ENCODE measurements at places on chromosomes 3 and 15.

DNA sequence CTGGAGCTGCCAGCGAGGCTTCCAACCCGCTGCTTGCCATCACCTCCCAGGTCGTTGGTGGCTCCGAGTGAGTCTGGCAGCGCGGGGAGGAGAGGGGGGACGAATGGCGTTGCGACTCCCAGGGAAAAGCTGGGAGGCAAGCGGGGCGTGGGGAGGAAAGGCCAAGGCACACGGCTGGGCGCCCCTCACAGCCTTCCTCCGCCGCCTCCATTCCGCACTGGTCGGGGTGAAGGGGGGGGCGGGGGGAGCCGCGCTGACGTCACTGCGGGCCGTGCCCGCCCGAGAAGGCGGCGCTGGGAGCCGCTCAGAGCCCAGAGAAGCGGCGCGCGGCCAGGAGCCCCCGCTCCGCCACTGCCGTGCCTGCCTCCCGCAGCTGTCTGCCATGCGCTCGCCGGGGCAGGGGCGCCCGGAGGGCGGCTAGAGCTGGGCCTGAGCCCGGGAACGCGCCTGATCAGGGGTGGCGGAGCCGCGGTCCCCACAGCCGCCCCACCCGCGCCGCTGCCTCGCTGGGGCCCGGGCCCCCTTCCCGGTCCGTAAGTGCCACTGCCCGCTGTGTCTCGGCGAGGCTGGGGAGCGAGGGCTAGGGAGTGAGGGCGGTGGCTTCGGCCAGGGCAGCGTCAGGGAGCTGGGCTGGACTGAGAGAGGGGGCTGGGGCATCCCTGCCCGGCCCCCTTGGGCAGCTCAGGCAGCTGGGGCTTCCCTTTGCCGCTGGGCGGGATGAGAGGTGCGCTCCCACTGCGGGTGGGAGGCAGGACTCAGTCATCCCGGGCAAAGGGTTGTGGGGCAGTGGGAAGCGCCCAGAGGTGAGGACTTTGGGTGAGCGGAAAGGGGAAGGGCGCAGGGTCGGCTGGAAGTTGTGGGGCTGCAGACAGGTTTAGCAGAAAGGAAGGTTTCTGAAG is 27.8 kb upstream of the POLG start:
- no peak for DNase-seq

DNA sequence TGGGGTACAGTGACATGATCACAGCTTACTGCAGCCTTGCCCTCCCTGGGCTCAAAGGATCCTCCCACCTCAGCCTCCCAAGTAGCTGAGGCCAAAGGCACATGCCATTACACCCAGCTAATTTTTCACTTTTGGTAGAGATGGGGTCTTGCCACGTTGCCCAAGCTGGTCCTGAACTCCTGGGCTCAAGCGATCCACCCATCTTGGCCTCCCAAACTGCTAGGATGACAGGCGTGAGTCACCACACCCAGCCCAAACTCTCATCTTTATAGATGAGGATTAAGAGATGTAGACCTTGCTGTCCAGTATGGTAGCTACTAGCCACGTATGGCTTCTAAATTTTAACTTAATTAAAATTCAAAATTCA is 4.4 kb upstream of the ABHD5 start:
- no peak for DNase-seq

- DNase-seq: peak; percentile 93
Measured at GRCh38 chr15:39140060-39140604, 440.7 kb upstream of the THBS1 start.

DNA sequence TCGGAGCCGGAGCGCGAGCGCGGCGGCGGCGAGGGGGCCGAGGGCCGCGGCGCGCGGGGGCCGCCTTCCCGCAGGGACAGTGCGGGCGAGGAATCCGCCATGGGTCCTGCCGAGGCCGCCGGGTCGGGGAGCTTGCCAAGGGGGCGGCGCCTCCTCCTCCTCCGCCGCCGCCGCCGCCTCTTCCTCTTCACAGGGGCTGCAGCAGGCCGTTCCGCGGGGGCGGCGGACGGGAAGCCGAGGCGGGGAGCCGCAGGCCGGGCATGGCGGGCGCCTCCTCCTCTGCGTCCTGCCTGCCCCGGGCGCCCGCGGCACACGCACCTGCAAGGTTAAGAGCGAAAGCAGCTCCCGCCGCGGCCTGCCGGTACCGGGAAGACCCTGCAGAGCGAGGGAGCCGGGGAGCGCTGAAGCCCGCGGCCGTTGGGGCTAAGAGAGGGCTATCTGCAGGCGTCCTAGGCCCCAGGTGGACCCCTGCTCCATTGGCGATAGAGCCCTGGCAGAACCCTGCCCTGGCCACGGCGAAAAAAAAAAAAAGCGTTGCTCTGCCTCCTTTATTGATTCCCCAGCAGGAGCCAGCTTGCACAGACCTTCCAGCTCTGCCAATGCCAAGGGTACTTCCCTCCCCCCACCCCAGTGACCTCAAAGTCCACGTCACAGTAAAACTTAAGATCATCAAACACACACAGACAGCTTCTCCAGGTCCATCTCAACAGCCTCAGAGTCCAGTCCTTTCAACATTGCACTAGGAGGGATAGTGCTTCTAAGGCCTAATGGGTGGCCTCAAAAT is at the start of gene LYSMD2:
LYSMD2 (minus strand) TSS at position 134 of the 784 bp plus-strand sequence; CDS start at position 101, 33 bp downstream.
- DNase-seq: peak; percentile 46

- DNase-seq: no peak
Measured at GRCh38 chr3:45366290-45366689, 22.1 kb upstream of the LARS2 start.

GRCh38 chr3:123993818-123994217 is 1.9 kb upstream of the ROPN1 start:
- no peak for DNase-seq

DNA sequence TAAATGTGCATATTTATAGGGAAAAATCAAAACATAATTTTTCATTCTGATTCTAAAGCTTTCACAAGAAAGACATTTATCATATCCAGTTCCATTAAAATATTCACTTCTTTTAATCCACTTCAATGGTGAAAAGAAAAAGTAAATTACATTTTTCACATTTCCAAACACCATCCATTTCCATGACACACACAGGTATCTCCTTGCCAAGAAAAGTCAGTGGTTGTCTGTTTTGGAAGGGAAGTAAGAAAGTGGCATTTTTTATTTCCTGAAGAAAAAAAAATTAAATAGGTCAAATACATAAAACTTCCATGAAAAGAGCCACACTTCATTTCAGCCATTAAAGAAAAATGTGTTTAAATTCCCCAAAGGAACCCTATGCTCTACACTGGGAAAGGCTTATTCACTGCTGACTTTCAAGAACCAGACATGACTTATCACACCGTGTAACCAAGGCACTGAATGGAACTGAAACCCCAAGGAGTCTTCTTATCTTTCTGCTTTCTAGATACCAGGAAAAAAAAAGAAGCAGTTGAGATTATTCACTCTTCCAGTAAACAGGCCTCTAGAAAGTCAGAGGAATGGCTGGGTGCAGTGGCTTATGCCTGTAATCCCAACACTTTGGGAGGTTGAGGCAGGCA is 44.5 kb downstream of the OSBPL10 start:
- peak; percentile 82 for DNase-seq

- no peak for DNase-seq
Measured at GRCh38 chr15:90729261-90729660, 12.1 kb downstream of the BLM start.

- DNase-seq: peak; percentile 84
Measured at GRCh38 chr15:55289011-55289745, 435 bp downstream of the RAB27A start.
